ENCODE measurements at places on chromosomes 1 and 21. TPM values are rescaled to one million over a fixed set of nuclear protein-coding genes. Genes with fewer than 3 reads are reported as not detected.

Gene RGS8
- total RNA-seq: 25.0 TPM

Gene RIMKLA
- 1.9 TPM for total RNA-seq

Gene ZFP69
- 4.9 TPM for total RNA-seq

Gene F5
- not detected for total RNA-seq

Gene F11R
- 190 TPM for total RNA-seq

Gene TEDDM1
- not detected for total RNA-seq

Gene PCNX2
- 39.1 TPM for total RNA-seq

Gene CCDC18
- 10.4 TPM for total RNA-seq

Gene OR4F16
- total RNA-seq: not detected

DNA sequence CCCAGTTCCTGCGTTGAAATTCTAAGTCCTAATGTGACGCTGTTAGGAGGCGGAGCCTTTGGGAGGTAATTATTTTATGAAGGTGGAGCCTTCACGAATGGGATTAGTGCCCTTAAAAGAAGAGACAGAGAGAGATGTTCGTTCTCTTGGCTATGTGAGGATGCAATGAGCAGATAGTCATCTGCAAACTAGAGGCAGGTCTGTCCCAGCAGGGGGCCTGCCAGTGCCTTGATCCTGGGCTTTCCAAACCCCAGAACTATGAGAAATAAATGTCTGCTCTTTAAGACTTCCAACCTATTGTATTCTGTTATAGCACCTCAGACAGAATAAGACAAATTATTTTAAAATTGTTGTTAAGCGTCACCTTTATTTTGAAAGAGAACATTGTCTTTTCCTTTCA is 123.1 kb upstream of the KCNJ6 start:
- H3K4me3 ChIP-seq: no peak overlapping the region
- no peaks in the 10 kb centered on the region for H3K27me3 ChIP-seq
- no peaks in the 10 kb centered on the region for H3K4me1 ChIP-seq

DNA sequence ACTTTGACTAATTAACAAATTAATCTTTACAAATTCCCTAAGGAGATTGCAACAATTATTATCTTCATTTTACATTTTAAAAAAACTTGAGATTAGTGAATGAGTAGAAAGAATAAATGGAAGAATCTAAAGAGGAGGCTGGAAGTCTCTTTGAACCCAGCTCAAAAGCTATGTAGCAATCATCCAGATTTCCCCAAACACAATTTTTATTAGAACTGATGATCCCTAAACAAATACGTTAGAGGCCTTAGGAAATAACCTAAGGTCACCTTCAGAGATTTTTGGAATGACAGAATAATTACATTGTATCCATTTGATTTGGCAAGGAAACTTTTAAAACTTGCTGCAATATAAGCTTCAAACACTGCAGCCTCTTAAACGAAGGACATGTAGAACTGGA is 242.4 kb upstream of the LYPLAL1 start:
- H3K4me1 ChIP-seq: no peaks in the 10 kb centered on the region
- H3K27ac ChIP-seq: no peak overlapping the region
- H3K4me3 ChIP-seq: no peak overlapping the region
- DNase-seq: no peak
- H3K36me3 ChIP-seq: no peaks in the 10 kb centered on the region

DNA sequence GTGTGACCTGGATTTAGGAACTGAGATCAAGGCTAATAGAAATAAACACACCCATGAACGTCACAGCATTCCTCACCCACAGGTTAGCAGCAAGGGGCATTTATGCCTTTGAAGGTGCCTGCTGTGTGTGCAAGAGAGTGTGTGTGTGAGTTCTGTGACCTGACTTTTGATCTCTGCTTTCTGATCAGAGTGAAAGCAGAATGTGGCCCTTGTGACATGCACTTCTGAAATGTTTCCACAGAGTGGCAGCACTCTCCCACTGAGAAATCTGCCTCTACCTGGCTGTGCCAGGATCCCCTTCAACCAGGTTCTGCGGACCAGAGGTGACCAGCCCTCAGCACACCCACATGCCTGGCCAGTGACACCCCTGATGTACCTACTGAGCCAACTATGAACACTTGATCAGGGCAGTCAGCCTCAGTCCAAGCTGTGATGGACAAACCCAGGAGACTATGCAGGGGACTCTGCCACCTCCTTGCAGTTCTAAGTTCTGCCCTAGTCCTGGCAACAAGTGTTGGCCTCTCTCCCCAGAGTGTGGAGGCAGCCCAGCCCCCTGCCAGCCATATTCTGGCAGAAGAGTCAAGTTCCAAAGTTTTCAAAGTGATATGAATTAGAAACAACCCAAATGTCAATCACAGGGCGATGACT is 41.0 kb downstream of the RXRG start:
- no peak overlapping the region for H3K27ac ChIP-seq
- no peak overlapping the region for H3K4me3 ChIP-seq
- H3K27me3 ChIP-seq: no peaks in the 10 kb centered on the region
- peak; percentile 86 for DNase-seq
- no peaks in the 10 kb centered on the region for H3K36me3 ChIP-seq

DNA sequence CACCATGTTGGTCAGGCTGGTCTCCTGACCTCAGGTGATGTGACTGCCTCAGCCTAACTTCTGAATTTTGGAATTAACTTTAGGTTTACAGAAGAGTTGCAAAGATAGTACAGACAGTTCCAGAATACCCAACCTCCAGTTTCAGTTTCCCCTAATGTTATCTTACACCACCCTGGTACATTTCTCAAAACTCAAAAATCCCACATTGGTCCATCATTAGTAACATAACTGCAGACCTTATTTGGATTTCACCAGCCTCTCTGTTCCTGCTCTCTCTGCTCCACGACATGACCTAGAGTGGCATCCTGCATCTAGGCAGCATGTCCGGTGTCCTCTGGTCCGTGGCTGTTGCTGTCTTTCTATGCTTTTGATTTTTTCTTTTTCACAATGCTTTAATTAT is 5.0 kb upstream of the ZC3H12A start:
- H3K4me1 ChIP-seq: peaks cover 7% of the 10 kb centered on the region
- no peak overlapping the region for H3K4me3 ChIP-seq
- peaks cover 18% of the 10 kb centered on the region for H3K27me3 ChIP-seq
- H3K27ac ChIP-seq: no peak overlapping the region

- H3K36me3 ChIP-seq: no peaks in the 10 kb centered on the region
- H3K27ac ChIP-seq: no peak overlapping the region
- H3K4me1 ChIP-seq: no peaks in the 10 kb centered on the region
- peak; percentile 70 for DNase-seq
Measured at GRCh38 chr1:110070282-110070669, 196 bp downstream of the ALX3 start.

GRCh38 chr1:18155881-18156385 is 48.3 kb downstream of the IGSF21 start:
- H3K27me3 ChIP-seq: no peaks in the 10 kb centered on the region
- no peak overlapping the region for H3K27ac ChIP-seq
- DNase-seq: no peak
- H3K36me3 ChIP-seq: no peaks in the 10 kb centered on the region

- H3K27me3 ChIP-seq: no peaks in the 10 kb centered on the region
- no peak overlapping the region for H3K4me3 ChIP-seq
- DNase-seq: no peak
- no peaks in the 10 kb centered on the region for H3K36me3 ChIP-seq
Measured at GRCh38 chr1:221487781-221488524, 253.9 kb downstream of the DUSP10 start.

GRCh38 chr1:10646347-10646861 is 150.0 kb downstream of the CASZ1 start:
- no peak overlapping the region for H3K27ac ChIP-seq
- H3K36me3 ChIP-seq: no peaks in the 10 kb centered on the region
- peak; percentile 74 for DNase-seq

DNA sequence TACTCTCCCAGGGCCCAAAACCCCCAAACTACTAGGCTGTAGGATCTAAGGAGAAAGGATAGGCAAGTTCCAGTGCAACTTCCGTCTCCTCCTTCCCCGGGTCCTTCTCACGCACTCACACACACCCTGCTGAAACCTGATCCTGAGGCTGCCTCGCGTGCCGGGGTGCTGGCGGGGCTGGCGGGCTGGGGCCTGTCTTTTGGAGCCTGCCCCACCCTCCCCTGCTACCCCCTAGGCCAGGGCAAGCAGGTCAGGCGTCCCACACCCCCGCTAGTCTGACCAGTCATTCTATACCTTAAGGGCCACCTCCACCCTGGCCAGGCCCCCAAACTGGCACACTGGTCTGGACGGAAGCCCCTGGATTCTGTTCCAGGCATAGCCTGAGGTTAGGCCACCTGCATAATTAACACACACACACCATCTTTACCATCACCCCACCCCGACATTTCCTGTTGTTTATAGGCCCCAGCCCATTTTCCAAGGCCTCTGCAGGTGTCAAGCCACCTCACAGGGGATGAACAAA is 48.3 kb upstream of the ARTN start:
- no peaks in the 10 kb centered on the region for H3K4me1 ChIP-seq
- peak overlapping the region; percentile 24 for H3K27ac ChIP-seq
- peak; percentile 85 for DNase-seq
- no peaks in the 10 kb centered on the region for H3K27me3 ChIP-seq

DNA sequence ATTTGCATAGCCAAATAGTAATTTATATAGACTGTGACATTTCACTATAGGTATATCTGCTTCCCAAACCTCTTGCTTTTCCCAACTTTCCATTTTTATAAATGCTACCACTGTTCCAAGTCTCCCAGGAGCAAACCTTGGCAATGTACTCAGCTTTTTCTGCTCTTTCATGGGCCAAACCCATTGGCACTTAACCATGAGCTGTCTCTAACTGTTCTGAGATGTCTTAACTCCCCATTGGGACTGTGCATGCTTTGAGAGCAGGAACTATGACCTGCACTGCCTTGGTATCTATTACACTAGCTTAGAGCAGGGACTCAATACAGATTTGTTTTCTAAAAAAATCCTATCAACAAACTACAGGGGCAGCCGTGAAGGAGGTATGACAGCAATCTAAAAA is 22.5 kb upstream of the KHDRBS1 start:
- no peaks in the 10 kb centered on the region for H3K4me1 ChIP-seq
- H3K4me3 ChIP-seq: no peak overlapping the region
- no peaks in the 10 kb centered on the region for H3K27me3 ChIP-seq

GRCh38 chr1:17274186-17275170 is 25.6 kb downstream of the PADI3 start:
- DNase-seq: peak; percentile 90
- no peak overlapping the region for H3K4me3 ChIP-seq
- H3K27me3 ChIP-seq: no peaks in the 10 kb centered on the region
- no peak overlapping the region for H3K27ac ChIP-seq
- H3K4me1 ChIP-seq: no peaks in the 10 kb centered on the region
- no peaks in the 10 kb centered on the region for H3K36me3 ChIP-seq

DNA sequence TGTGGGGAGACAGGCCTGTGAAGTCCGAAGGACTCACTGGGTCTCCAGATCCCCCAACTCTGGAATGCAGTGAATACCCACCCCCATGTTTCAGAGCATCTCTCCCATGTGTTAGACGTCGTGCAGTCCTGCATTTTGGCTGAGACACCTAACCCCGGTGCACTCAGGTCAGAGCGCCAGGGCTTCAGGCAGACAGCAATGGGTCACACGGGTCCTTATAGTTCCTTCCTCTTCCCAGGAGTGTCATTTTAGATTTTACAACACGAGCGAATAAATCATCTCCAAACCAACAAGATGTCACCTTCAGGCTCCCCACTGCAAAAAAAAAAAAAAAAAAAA is 5.1 kb downstream of the PRRX1 start:
- H3K27me3 ChIP-seq: peaks cover 93% of the 10 kb centered on the region
- no peak overlapping the region for H3K27ac ChIP-seq
- H3K36me3 ChIP-seq: no peaks in the 10 kb centered on the region
- DNase-seq: no peak
- H3K4me3 ChIP-seq: no peak overlapping the region

DNA sequence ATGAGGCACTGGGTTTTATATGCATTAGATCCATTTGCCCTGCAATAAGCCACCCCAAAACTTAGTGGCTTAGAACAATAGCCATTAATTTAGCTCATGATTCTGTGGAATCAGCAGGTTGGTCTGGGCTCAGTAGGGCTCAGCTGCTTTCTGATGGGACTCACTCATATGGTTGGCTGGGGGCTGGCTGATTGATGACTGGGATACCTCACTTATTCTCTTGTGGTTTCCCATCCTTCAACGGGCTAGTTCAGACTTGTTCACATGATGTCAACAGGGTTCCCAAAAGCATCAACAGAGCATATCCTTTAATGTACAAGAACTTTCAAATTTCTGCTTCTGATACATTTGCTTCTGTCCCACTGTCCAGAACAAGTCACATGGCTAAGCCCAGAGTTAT is 43.2 kb downstream of the DNM3 start:
- DNase-seq: no peak
- H3K36me3 ChIP-seq: no peaks in the 10 kb centered on the region
- no peak overlapping the region for H3K27ac ChIP-seq
- no peak overlapping the region for H3K4me3 ChIP-seq
- no peaks in the 10 kb centered on the region for H3K27me3 ChIP-seq

DNA sequence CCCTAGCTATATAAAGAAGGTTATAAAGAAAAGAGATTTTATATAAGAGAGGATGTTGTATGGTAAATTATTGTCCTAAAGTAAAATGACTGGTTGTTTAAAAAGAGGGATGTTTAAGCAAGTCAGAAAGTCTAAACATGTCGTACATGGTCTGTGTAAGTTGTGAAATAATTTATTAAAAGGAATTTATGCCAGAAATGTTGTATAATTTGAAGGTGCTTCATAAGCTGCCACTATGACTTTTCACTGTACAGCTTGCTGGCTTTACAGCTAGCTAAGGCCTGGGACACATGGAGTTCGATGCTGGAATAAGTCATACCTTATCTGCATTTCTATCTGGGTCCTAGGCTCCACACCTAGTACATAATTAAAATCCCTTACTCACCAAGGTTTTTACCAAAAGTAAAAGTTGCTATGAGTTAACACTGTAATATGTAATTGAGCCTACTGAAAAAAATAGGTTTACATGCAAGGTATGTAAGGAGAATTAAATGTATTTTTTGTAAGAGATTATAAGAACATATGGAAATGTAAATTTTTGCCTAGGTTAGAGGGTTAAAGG is 59.0 kb upstream of the EDEM3 start:
- no peaks in the 10 kb centered on the region for H3K27me3 ChIP-seq
- H3K4me3 ChIP-seq: peak overlapping the region; percentile 49
- no peak for DNase-seq
- H3K36me3 ChIP-seq: no peaks in the 10 kb centered on the region
- no peaks in the 10 kb centered on the region for H3K4me1 ChIP-seq

- no peak overlapping the region for H3K27ac ChIP-seq
- peaks cover 96% of the 10 kb centered on the region for H3K36me3 ChIP-seq
- no peak overlapping the region for H3K4me3 ChIP-seq
- no peaks in the 10 kb centered on the region for H3K4me1 ChIP-seq
- DNase-seq: no peak
Measured at GRCh38 chr1:39003281-39003680, 12.2 kb downstream of the AKIRIN1 start.

GRCh38 chr1:206693592-206693991 is 8.9 kb downstream of the MAPKAPK2 start:
- no peaks in the 10 kb centered on the region for H3K27me3 ChIP-seq
- peaks cover 13% of the 10 kb centered on the region for H3K4me1 ChIP-seq
- peaks cover 29% of the 10 kb centered on the region for H3K36me3 ChIP-seq
- no peak overlapping the region for H3K4me3 ChIP-seq
- DNase-seq: no peak
- no peak overlapping the region for H3K27ac ChIP-seq

DNA sequence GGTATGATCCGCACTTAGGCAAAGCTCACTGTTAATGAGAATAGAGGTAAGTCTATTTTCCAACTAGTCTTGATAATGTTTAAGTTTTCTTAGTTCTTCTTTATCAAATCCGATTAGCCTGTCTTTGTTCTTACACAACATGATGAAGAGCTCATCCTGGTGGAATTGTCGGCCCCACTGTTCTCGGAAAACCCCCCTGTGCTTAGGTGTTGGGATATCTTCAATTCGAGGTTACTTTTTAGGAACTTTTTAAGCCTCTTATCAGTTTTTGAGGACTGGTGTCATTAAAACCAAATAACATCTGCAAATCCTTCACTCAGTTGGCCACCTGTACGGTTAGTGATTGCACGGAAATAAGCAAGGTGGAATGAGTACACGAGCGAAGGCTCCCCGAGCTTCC is 60.7 kb upstream of the KIF26B start:
- peaks cover 33% of the 10 kb centered on the region for H3K4me1 ChIP-seq
- H3K27me3 ChIP-seq: no peaks in the 10 kb centered on the region
- peak overlapping the region; percentile 52 for H3K4me3 ChIP-seq
- no peak overlapping the region for H3K27ac ChIP-seq

Measured in endodermal cell (in vitro differentiated cells).